Muscle of leg (tissue), 16 donors: ENCODE measurements at places on chromosomes 7 and 10. TPM values are rescaled to one million over a fixed set of nuclear protein-coding genes. Genes with fewer than 3 reads are reported as not detected.

GRCh38 chr10:100341953-100342626, 4.9 kb upstream of the SCD start:
- no peaks in the 10 kb centered on the region for H3K36me3 ChIP-seq
- H3K27me3 ChIP-seq = peaks cover 6% of the 10 kb centered on the region
- peak; percentile 41 for DNase-seq
- H3K4me3 ChIP-seq = no peak overlapping the region
- H3K4me1 ChIP-seq = peaks cover 21% of the 10 kb centered on the region

DNA sequence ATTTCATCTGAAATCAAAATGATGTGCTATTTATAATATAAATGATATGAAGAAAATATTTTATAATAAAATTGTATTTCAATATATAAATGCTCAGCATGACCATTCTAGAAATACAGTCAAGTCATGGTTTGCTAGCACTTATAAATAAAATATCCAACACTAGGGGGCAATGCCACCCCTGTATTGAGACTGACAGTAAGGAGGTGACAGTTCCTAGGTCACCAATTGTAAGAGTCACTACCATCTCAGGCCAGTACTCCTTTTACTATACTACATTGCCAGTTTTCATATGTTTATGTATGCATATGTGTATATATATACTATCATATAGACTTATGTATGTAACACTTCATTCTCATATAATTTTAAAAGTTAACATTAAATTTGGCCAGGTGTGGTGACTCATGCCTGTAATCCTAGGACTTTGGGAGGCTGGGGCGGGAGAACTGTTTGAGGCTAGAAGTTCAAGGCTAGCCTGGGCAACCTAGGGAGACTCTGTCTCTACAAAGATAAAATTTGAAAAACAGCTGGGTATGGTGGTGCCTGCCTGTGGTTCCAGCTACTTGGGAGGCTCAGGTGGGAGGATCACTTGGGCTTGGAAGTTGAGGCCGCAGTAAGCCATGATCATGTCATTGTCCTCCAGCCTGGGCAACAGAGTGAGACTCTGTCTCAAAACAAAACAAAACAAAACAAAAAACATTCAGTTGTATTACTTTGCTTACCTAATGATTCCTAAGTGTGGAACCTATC, 2.4 kb upstream of the CNOT4 start:
- no peaks in the 10 kb centered on the region for H3K27me3 ChIP-seq
- DNase-seq = peak; percentile 49
- no peaks in the 10 kb centered on the region for H3K36me3 ChIP-seq
- peaks cover 2% of the 10 kb centered on the region for H3K4me1 ChIP-seq
- H3K27ac ChIP-seq = no peak overlapping the region
- no peak overlapping the region for H3K4me3 ChIP-seq

DNA sequence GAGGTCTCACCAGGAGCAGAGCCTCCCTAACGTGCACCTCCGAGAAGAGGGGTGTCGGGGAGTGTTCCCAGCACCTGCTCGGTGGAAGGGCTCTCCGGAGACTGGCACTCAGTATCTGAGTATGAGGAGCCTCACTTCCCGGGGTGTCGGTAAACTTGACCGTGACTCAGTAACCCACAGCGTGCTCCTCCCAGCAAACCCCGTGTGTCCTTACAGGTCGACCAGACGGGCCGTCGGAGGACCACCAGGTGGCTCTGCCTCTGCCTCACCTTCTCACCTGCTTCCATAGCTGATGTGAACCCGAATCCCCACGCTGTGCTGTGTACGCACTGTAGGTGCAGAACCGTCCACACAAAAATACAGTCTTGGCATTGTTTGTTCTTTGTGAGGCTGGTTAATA, 29.0 kb upstream of the KNDC1 start:
- no peak overlapping the region for H3K27ac ChIP-seq
- H3K27me3 ChIP-seq = no peaks in the 10 kb centered on the region
- no peaks in the 10 kb centered on the region for H3K36me3 ChIP-seq
- no peak overlapping the region for H3K4me3 ChIP-seq
- H3K4me1 ChIP-seq = no peaks in the 10 kb centered on the region

- no peaks in the 10 kb centered on the region for H3K27me3 ChIP-seq
- H3K27ac ChIP-seq = no peak overlapping the region
Measured at GRCh38 chr10:23116486-23117205, 21.3 kb downstream of the MSRB2 start.

DNA sequence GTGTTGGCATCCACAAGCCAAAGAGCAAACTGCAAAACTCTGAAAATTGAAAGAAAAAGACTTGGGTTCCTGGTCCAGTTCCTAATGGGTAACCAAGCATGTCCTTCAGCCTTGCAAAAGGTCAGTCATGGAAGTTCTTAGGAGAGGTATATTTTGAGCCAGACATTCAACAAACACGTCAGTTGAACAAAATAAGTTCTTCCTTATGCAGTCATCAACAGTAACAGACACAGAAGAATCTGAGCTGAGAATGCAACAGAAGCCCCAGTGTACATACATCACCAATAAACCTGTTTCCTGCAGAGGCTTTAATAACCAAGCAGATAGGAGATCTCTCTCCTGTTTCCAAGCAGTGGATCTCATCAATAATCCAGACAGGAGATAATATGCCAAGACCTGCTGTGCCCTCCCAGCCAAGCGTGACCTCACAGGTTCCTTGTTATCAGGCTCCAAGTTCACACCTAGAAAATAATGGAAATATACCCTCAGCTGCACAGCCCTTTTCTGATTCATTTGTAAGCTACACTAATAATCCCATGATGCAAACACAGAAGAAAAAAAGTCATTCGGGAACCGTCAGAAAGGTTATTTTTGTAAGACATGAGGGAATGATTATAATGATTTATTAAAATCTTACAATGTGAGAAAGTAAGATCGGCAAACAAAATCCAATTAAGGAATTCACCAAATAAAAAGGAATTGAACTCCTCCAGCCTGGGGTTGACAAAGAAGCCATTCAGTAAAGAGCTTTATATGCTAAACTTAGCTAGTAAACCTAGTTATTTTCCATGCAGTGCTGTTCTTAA, 90.7 kb downstream of the DGKI start:
- H3K36me3 ChIP-seq = no peaks in the 10 kb centered on the region
- DNase-seq = no peak
- H3K27me3 ChIP-seq = no peaks in the 10 kb centered on the region
- no peak overlapping the region for H3K27ac ChIP-seq
- no peaks in the 10 kb centered on the region for H3K4me1 ChIP-seq

DNA sequence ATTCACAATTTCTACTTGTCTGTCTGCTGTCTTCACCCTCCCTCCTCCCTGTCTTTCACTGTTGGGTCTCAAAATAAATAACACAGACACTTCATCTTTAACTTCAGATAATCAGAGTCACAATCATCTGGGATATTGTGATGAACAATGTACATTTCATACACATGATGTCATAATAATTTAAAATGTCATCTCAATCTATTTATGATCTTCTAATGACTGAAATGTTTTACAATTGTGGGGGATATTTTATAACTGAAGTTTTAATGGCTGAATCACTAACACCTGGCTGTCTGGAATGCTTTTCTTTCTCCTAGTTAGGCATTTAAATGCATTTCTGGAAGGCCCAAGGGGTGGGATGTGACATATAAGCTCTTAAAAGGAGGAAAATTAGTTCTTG, 859.8 kb downstream of the LRMDA start:
- H3K4me3 ChIP-seq = no peak overlapping the region
- no peaks in the 10 kb centered on the region for H3K4me1 ChIP-seq
- no peaks in the 10 kb centered on the region for H3K36me3 ChIP-seq
- no peak for DNase-seq
- no peaks in the 10 kb centered on the region for H3K27me3 ChIP-seq

DNA sequence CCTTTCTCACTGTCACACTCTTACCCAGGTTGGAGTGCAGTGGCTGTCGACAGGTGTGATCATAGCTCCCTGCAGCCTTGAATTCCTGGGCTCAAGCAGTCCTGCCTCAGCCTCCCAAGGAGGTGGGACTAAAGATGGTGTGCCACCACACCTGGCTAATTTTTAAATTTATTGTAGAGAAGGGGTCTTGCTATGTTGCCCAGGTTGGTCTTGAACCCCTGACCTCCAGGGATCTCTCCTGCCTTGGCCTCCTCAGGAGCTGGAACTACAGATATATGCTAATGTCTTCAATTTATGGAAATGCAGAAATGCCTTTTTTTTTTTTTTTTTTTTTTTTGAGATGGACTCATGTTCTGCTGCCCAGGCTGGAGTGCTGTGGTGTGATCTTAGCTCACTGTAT, 42.7 kb downstream of the DNAJB6 start:
- H3K36me3 ChIP-seq = peaks cover 44% of the 10 kb centered on the region
- H3K27me3 ChIP-seq = no peaks in the 10 kb centered on the region
- no peaks in the 10 kb centered on the region for H3K4me1 ChIP-seq
- H3K4me3 ChIP-seq = no peak overlapping the region

The CCDC6 gene
- polyA plus RNA-seq = 18.0 TPM

The TUBAL3 gene
- 0.18 TPM for polyA plus RNA-seq

The TRIM74 gene
- polyA plus RNA-seq = 0.99 TPM

The CCDC3 gene
- polyA plus RNA-seq = 22.8 TPM

The CTTNBP2 gene
- 3.0 TPM for polyA plus RNA-seq

The FGL2 gene
- polyA plus RNA-seq = 21.4 TPM

The SPAM1 gene
- not detected for polyA plus RNA-seq

The ASZ1 gene
- polyA plus RNA-seq = not detected

The NODAL gene
- polyA plus RNA-seq = 0.22 TPM

The SAMD8 gene
- 11.4 TPM for polyA plus RNA-seq

The PITRM1 gene
- 69.8 TPM for polyA plus RNA-seq
